ENCODE measurements at places on chromosomes 3 and 15. TPM values are rescaled to one million over a fixed set of nuclear protein-coding genes. Genes with fewer than 3 reads are reported as not detected.

Gene MORC1
- not detected for total RNA-seq

Gene FOXB1
- total RNA-seq, result not detected

Gene GOLGA8Q
- not detected for total RNA-seq

Gene C3orf85
- not detected for total RNA-seq

Gene SKOR1
- 0.45 TPM for total RNA-seq

Gene AMOTL2
- total RNA-seq, result not detected

Gene NTRK3
- 0.11 TPM for total RNA-seq

Gene MCF2L2
- 12.2 TPM for total RNA-seq

Gene BAHD1
- 15.4 TPM for total RNA-seq

Gene SPATA12
- 3.9 TPM for total RNA-seq

Gene PTX3
- not detected for total RNA-seq

Gene EPHB1
- 24.1 TPM for total RNA-seq

Gene ZNF80
- not detected for total RNA-seq

Gene CTDSPL
- not detected for total RNA-seq

Gene TTLL13
- total RNA-seq, result not detected

Gene FMN1
- 1.1 TPM for total RNA-seq

Gene SLC12A8
- total RNA-seq, result 183 TPM

Gene DNAJA4
- not detected for total RNA-seq

Gene SLC2A2
- not detected for total RNA-seq

Gene CACNA1D
- not detected for total RNA-seq

Gene SERPINI2
- total RNA-seq, result not detected

Gene LRRC58
- total RNA-seq, result 25.8 TPM

Gene SLITRK3
- not detected for total RNA-seq

Gene ST8SIA2
- total RNA-seq, result 0.11 TPM

Gene CPNE9
- total RNA-seq, result 0.18 TPM

Gene PLSCR5
- total RNA-seq, result not detected

Gene FSIP1
- total RNA-seq, result 0.07 TPM

Gene CEMIP
- not detected for total RNA-seq

Gene GOLGA8S
- not detected for total RNA-seq

Gene IMPG2
- 0.32 TPM for total RNA-seq

Gene LRRC34
- 10.0 TPM for total RNA-seq
